ENCODE measurements at places on chromosomes 7 and 10. TPM values are rescaled to one million over a fixed set of nuclear protein-coding genes. Genes with fewer than 3 reads are reported as not detected.
A peak's percentile ranks its signal among the peaks of the same experiment; 100 is the strongest.

DNA sequence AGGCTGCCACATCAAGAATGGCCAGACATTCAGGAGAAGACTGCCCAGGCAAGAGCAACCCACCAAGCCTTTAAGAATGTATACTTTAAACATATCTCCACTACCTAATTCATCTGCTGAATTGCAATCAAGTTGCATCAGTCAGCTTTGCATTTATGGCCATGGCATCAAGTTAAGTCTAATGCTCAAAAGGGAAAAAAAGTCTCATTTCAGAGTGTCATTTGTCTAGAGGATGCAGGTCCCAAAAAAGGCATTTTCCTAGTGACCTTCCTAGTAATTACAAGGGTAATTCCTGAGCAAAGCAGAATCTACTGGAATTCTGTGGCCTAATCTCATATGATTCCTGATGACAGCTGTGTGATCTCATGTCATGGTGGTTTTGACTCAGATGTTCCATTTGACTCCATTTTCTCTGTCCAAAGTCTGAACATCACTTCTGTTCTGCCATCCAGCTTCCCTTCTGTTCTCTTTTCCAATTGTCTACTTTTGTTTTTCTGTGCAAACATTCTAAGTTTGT is 7.3 kb upstream of the CABCOCO1 start:
- no peaks in the 10 kb centered on the region for H3K27me3 ChIP-seq
- H3K4me3 ChIP-seq = no peak overlapping the region
- no peak for DNase-seq
- H3K27ac ChIP-seq = no peak overlapping the region
- no peaks in the 10 kb centered on the region for H3K4me1 ChIP-seq

DNA sequence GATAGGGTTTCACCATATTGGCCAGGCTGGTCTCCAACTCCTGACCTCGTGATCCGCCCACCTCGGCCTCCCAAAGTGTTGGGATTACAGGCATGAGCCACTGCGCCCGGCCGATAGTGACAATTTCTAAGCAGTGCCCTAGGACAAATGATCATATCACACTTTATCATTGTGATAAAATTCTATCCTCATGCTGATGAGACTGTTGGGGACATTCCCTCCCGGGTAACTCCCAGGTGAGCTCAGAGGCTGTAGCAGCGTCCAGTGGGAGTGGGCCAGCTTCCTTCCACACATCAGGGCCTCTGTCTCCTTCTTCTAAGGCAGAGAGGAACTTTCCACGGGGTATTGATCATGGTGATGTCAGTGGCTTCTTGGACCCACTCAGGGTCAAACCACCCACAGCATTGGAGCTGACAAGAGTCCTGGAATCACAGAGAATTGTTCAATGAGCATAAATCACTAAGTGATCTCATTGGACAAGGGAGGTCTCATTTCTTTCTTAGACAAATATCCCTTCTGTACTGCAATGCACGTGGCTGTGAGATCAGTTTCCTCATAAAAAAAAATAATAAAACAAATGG is 256.1 kb downstream of the KLF6 start:
- H3K4me3 ChIP-seq = no peak overlapping the region
- no peaks in the 10 kb centered on the region for H3K27me3 ChIP-seq
- no peaks in the 10 kb centered on the region for H3K36me3 ChIP-seq
- DNase-seq = no peak
- peaks cover 3% of the 10 kb centered on the region for H3K4me1 ChIP-seq

DNA sequence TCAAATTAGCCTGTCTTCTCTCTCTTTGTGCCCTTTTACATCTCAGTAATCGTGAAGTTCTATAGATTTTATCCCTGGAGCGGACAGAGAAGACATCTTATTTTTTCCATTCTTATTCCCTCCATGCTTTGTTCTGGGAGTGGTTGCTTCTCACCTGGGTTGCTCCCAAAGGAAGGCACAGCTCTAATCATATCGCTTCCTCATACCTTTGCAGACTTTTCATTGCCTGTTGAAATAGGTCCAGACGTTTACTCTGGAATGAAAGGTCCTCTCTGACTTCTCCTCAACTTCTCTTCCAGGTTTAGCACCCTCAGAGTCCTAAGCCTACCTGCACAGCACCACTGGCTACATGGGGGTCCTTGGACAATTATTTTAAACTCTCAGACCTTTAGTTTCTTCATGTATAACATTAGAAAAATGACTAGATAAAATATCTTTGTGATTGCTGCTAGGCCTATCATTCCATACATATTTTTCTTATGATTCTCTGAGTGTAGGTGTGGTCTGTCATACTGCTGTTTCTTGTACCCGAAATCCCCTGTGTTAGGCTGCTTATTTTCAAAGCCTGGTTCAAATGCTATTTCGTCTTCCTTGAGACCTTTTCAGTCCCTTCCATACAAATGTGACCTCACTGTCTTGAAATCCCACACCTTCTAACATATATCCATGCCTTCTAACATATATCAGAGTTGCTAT is 418.1 kb downstream of the GFRA1 start:
- H3K27ac ChIP-seq = no peak overlapping the region
- no peaks in the 10 kb centered on the region for H3K27me3 ChIP-seq
- no peak for DNase-seq
- H3K4me3 ChIP-seq = no peak overlapping the region
- no peaks in the 10 kb centered on the region for H3K4me1 ChIP-seq
- H3K36me3 ChIP-seq = no peaks in the 10 kb centered on the region

DNA sequence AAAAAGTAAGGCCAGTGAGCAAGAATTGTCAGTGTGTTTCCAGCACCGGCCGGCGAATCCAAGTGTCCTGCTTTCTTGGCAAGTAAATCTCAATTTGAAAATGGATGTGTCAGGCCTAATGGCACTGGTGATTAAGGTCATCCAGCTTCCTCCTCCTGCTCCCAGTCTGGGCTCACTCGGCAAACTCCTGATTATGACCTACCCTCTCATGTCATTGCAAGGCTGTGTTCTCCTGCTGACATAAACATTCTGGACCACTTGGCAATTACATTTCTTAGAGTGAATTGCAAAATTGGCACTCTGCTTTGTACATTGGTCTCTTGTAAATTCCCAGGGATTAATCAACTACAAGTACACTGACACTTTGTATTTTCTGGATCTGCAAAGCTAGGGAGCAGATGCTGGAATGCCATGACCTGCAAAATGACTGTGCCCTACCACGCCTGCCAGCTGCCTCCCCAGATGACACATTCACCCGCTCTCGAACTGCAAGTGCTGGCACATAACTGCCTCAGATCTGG is 473.8 kb downstream of the KIF20B start:
- no peaks in the 10 kb centered on the region for H3K36me3 ChIP-seq
- DNase-seq = peak; percentile 54
- H3K4me1 ChIP-seq = peaks cover 18% of the 10 kb centered on the region
- H3K27ac ChIP-seq = no peak overlapping the region
- H3K27me3 ChIP-seq = no peaks in the 10 kb centered on the region

- no peaks in the 10 kb centered on the region for H3K27me3 ChIP-seq
- no peak overlapping the region for H3K27ac ChIP-seq
- H3K36me3 ChIP-seq = no peaks in the 10 kb centered on the region
These were observed 64.0 kb upstream of the KLF6 start for GRCh38 chr10:3848775-3849635.

DNA sequence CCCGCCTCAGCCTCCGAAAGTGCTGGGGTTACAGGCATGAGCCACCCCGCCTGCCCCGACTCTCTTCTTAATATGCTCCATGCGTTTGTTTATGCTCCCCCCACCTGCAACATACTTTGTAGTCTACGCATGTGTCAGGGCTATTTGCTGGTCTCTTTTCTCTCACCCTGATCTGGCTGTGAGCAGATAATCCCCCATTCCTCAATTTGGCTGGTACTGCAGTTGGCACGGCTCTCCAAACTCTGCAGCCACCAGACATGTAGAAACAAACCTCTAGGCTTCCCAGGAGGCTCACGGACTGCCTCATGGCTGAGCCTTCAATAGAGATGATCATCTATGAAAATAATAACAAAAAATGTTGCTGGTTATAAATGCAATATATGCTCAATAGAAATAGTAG is 540.3 kb upstream of the GALNT17 start:
- H3K4me3 ChIP-seq = no peak overlapping the region
- peaks cover 12% of the 10 kb centered on the region for H3K27me3 ChIP-seq
- DNase-seq = no peak
- no peak overlapping the region for H3K27ac ChIP-seq
- no peaks in the 10 kb centered on the region for H3K36me3 ChIP-seq

GRCh38 chr10:49285232-49285631 is 13.7 kb upstream of the C10orf71 start:
- no peak overlapping the region for H3K27ac ChIP-seq
- H3K4me3 ChIP-seq = no peak overlapping the region
- no peaks in the 10 kb centered on the region for H3K36me3 ChIP-seq
- peaks cover 1% of the 10 kb centered on the region for H3K4me1 ChIP-seq
- no peak for DNase-seq

DNA sequence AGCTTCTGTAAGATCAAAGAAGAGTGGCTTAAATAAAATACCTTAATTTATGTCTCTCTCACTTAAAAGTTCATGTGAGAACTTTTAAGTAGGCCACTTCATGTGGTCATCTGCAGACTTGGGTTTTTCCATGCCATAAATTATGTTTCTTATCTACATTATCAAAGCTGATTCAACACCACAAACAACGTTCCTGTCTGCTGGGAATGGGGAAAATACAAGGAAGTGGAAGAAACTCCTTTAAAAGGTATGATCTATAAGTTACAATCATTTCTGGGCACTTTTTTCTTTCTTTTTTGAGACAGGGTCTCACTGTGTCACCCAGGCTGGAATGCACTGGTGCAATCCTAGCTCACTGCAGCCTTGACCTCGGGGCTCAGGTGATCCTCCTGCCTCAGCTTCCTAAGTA is 16.9 kb upstream of the OTUD1 start:
- H3K27ac ChIP-seq = no peak overlapping the region
- H3K4me3 ChIP-seq = no peak overlapping the region
- peaks cover 3% of the 10 kb centered on the region for H3K27me3 ChIP-seq
- DNase-seq = no peak
- H3K4me1 ChIP-seq = peaks cover 20% of the 10 kb centered on the region

Gene TPST1
- total RNA-seq = 34.6 TPM

Gene CCDC172
- not detected for total RNA-seq

- H3K27me3 ChIP-seq = peaks cover 10% of the 10 kb centered on the region
- H3K36me3 ChIP-seq = no peaks in the 10 kb centered on the region
- no peaks in the 10 kb centered on the region for H3K4me1 ChIP-seq
- H3K4me3 ChIP-seq = no peak overlapping the region
- no peak for DNase-seq
- H3K27ac ChIP-seq = no peak overlapping the region
These were observed 35.3 kb upstream of the CCDC3 start for GRCh38 chr10:13036841-13037240.

Gene GIMAP6
- 53.7 TPM for total RNA-seq

DNA sequence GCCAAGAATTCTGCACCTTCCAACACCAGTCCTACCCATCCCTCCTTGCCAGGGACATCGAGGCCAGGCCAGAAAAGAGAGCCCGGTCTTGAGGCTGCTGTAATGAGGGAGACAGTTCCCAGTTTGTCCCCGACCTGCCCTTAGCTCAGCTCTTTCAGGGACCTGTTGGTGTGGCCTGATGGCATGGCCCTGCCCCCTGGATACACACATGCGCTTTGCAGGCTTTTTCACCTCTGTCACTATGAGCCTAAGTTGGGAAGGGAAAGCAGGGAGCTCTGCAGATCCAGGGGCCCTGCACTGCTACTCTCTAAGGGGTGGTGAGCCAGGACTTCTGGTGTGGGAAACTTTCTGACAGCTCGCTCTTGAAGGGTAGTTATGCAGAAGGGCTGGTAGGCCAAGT is 2.1 kb downstream of the SCD start:
- peak overlapping the region; percentile 61 for H3K4me3 ChIP-seq
- peak overlapping the region; percentile 18 for H3K27ac ChIP-seq
- H3K36me3 ChIP-seq = no peaks in the 10 kb centered on the region
- H3K27me3 ChIP-seq = peaks cover 21% of the 10 kb centered on the region

Measured in lung (tissue), 17 donors.